Central memory CD4-positive, alpha-beta T cell (primary cell): ENCODE measurements at places on chromosomes 2 and 18.
A peak's percentile ranks its signal among the peaks of the same experiment; 100 is the strongest.

DNA sequence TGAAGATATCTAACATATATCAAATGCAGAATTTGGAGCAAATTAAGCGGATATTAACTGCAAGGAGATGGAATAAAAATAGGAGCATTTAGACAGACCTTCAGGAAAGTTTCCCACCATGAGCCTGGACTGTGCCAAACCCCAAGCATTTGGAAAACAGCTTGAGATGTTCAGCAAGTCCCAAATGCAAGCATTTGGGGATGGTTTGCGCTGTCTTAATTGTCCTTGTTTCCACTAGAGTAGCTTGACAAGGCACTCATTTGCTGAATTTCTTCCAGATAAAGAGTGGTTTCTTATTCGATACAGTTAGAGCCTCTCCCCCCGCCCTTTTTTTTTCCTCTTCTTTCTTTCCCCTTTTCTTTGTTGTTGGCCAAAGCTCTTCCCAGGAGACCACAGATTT lies 77.1 kb upstream of the CDC42EP3 start:
- no peak for DNase-seq

DNA sequence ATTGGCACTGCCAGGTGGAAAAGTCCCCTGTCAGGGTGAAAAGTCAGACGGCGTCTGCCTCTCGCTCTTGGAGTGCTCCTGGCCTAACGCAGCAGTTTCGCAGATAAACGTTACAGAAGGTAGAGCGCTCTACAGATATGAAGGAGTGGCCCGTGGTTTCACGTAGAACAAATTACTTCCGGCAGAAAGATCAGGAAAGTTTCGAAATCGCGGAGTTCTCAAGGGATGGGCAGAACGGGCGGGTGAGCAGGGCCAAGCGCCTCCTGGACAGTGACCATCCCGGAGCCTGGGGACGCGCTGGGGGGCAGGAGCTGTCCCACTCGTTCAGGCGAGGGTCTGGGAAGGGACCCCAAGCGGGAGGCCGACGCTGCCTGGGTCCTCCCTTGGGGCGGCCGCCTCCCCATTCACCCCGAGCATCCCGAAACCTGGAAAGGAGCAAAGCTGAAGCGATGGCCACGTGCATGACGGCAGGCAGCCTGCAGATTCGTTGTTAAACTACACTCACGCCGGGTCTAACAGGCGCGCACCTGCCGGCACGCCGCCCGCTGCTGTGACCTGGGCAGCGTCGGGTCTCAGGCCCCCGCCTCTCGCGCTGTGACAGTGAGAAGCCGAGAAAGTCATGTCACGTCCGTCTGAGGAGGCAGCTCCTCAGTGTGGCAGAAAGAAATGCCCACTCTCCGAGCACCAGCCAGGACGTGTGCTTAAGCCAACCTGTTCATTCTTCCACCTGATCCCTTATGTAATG lies 122.9 kb upstream of the SALL3 start:
- DNase-seq = no peak

DNA sequence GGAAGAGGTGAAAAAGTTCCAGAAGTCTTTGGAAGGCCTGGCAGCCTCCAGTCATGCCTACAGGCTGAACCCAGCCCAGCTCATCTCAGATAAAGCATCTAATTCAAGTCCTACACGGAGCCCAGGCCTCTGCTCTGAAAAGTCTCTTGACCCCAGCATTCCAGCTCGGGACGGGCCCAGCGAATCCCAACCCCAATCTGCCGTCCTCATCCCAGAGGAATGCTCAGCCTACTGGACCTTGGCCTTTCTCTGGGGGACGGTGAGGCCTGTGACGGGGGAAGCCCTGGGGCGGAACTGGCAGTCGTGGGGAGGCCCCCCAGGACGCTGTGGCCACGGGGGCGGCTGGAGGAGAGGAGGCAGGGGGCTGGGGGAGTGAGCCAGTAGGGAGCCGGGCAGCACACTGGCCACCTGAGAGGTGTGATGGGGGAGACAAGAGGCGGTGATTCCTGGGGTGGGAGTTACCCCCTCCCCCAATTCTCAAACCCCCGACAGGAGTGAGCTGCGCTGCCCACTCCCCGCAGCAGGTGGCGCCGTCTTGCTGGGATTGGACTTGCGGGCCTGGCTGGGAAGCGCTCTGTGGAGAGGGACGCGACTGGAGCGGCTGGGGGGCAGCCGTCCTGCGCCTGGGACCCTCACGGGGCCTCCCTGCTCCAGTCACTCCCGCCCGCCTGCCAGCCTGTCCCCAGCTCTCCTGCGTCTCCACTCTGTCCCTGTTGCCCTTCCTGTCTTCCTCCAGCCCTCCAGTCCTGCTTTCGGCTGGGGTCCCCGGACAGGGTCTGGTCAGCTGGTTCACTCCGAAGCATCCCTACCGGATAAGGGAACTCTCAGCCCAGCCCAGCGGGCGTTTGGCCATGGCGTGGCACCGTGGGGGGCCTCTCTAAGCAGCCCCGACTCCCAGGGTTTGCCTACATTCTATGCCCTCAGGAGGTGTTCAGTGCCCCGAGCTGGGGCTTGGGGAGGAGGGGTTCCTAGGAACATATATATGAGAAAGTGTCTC lies 182.6 kb upstream of the HAAO start:
- peak; percentile 24 for DNase-seq

- no peak for DNase-seq
Observed at GRCh38 chr2:52622266-52622665, 1145.3 kb upstream of the CHAC2 start.

GRCh38 chr2:64779117-64779690 lies 125.5 kb upstream of the SERTAD2 start:
- no peak for DNase-seq

GRCh38 chr2:150876251-150876950 lies 385.3 kb downstream of the RBM43 start:
- DNase-seq = no peak

- no peak for DNase-seq
Observed at GRCh38 chr18:52694804-52695203, 354.8 kb downstream of the DCC start.

- DNase-seq = no peak
Observed at GRCh38 chr2:120546048-120546864, 189.4 kb upstream of the GLI2 start.

- no peak for DNase-seq
Observed at GRCh38 chr2:23632831-23633395, 247.9 kb downstream of the KLHL29 start.

DNA sequence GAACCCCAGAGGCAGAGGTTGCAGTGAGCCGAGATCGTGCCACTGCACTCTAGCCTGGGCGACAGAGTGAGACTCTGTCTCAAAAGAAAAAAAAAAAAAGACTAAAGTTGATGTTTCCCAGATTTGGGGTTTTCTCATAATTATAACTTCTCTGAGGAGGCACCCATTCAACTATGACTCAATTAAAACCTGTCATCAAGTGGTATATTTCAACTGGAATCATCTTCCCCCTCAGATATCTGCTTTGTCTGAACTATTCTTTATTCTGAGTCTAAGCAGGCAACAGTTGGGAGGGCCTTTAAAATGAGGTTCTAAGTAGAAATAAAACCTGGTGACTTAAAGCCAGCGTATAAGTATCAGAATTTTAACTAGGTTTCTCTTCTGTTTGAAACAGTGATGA lies 88.5 kb downstream of the PTRHD1 start:
- DNase-seq = no peak

GRCh38 chr2:233449921-233450863 lies 95.9 kb downstream of the DGKD start:
- no peak for DNase-seq

GRCh38 chr2:209565896-209566582 lies 142.2 kb downstream of the MAP2 start:
- no peak for DNase-seq

- DNase-seq = no peak
Observed at GRCh38 chr2:45952591-45952990, 301.1 kb downstream of the PRKCE start.

GRCh38 chr2:6657855-6658254 lies 207.9 kb downstream of the CMPK2 start:
- no peak for DNase-seq

GRCh38 chr2:41724465-41724864 lies 323.4 kb upstream of the PKDCC start:
- DNase-seq = no peak

DNA sequence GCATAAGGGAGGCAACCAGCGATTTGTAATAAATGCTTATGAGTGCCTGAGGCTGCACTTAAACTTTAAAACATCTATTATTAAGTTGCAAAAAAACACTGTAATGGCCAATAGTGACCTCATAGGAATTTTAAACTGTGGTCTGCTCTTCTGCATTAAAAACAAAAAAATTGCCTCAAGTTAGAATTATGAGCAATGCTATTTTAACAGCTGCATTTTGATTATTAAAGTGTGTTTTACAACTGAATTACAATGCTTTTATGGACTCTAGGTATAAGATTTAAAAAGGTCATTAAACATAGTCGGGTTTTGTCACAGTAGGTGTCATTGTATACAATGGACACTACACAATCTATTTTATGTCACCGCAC lies 528.7 kb upstream of the FANCL start:
- DNase-seq = no peak

- DNase-seq = no peak
Observed at GRCh38 chr2:161988589-161988988, 85.4 kb downstream of the DPP4 start.
